ENCODE measurements at places on chromosomes 1 and 21.

DNA sequence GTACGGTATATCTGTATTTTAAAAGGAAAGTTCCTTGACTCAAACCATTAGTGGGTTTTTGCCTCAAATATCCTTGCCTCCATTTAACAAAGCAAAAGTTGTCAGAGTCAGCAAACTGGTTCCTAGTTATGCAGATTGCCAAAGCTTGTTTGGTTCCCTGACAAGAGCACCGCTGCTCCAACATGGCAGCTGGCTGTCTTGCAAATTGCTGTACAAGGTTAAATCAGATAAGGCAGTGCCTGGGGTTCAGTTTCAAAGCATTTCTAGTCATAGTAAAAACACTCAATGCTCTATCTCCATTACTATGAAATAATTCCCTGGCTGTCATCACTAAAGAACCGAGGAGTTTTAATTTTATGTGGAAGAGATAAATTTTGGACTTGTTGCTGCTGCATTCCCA is 11.3 kb upstream of the CFAP107 start:
- DNase-seq, result no peak

DNA sequence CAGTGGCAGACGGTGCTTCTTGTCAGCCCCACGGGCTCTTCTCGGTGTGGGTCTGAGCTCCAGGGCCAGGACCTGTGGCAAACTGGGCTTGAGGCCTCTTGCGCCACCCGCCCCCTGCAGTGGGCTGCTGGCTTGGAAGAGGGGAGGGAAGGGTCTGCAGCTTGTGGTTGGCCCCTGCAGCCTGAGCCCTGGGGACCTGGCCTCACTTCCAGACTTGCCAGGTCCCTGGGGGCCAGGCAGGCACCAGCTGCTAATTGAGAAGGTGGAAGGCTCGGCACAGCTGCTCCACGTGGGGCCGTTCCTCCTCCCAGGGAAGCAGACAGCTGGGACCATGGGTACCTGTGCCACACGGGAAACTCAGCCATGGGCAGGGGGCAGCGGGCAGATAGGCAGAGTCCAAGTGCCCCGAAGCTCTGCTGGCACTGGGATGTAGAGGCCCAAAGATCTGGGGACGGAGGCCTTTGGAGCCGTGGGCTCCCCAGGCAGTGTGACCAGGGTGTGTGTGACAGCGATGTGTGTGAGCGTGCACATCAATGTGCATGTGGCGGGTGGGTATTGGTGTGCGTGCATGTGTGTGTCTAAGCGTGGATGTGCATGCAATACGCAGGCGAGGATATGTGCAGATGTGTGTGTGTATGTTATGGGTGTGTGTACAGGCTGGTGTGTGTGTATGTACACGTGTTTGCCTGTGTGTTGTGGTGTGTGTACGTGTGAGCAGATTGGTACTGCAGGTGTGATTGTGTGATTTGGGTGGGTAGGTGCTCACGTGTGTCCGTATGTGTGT is 39.3 kb downstream of the TP73 start:
- no peak for DNase-seq

DNA sequence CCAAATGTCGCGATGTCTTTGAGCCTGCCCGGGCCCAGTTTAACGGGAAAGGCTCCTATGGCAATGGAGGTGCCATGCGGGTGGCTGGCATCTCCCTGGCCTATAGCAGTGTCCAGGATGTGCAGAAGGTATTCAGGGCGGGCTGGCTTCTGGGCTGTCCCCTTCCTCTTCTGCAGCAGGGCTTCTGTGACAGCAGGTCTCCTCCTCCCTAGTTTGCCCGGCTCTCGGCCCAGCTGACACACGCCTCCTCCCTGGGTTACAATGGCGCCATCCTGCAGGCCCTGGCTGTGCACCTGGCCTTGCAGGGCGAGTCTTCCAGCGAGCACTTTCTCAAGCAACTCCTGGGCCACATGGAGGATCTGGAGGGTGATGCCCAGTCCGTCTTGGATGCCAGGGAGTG is 3.0 kb downstream of the ADPRS start:
- DNase-seq, result no peak

- no peak for DNase-seq
Observed at GRCh38 chr1:11576109-11576875, 77.9 kb downstream of the FBXO2 start.

GRCh38 chr21:45135122-45135521 is 60.7 kb downstream of the ADARB1 start:
- DNase-seq, result no peak

- DNase-seq, result no peak
Observed at GRCh38 chr1:116164604-116165368, 53.6 kb downstream of the MAB21L3 start.

DNA sequence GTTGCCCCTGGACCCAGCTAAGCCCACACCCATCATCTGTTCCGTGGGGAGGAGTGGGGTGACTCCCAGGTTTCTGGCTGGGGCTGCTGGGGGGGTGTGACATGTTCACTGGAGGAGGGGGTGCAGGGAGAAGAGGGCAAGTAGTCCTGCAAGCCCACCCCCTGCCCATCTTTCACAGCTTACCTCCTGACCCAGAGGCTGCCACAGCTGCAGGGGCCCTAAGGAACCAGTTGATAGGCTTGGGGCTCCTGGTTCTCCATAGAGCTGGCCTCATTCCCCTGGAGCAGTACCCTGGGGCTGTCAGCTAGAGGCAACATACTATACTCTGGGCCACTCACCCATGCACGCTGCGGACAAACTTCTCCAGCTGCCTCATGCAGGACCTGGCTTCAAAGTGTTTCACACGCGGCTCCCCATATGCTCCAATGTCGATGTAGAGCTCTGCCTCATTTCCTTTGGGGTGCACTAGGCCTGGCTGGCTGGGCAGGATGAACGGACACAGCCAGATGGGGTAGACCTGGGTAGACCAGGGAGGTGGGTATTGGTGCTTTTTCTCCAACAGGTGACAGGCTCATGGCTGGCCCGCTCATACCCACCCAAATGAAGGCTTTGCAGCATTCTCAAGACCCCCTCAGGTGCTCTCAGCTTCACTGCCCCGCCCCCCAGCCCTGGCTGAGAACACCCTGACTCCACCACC is 33.8 kb downstream of the DHCR24 start:
- no peak for DNase-seq

DNA sequence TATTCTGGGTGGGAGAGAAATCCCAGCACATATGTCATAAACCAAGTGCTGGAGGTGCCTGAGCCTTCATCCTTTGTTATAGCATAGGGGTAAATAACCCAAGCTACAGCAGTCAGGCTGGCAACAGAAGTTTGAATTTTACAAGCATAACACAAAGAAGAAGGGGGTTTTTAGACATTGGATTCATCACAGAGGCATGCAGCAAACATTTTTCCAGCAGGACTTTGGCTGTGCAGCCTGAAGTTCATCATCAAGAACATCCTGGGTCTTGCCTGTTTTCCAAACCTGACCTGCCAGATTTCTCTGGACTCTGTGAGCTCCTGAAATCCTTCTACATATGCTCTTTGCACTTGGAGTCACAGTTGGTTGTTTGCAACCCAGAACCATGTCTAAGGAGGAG is 16.2 kb downstream of the PTGER3 start:
- no peak for DNase-seq

GRCh38 chr1:101338714-101339430 is 102.1 kb downstream of the S1PR1 start:
- no peak for DNase-seq
